ENCODE measurements at places on chromosomes 5 and 9.

- DNase-seq: no peak
These were observed 47.5 kb upstream of the RNF20 start for GRCh38 chr9:101485924-101486692.

- no peak for DNase-seq
These were observed 41.2 kb upstream of the TMEM250 start for GRCh38 chr9:136159851-136160250.

DNA sequence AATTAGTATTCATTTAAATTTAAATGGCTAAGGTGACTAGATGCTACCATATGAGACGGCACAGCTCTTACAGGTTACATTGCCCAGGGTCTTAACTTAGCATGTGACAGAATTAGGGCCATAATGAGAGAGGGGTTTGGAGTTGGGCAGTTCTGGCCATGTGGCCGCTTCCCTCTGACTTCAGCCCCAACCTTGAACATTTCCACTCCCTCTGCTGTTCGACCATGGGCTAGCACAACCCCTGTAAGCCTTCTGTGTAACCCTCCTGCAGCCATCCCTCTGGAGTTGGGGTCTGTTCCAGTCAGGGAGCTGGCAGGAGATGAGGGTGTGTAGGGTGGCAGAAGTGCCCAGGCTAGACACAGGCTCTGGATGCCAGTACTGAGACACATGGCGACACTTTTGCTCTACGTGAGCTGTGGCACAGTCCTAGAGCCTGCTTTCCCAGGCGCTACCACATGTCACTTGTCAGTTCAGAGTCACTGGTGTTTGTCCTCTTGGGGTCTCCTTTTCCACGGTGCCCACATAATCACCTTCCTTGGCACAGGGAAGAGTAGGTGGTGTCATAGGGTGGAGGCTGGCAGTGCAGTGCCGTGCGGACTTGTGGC lies 128.7 kb upstream of the PITX1 start:
- DNase-seq: no peak

- peak; percentile 42 for DNase-seq
These were observed 28.3 kb downstream of the PTPN3 start for GRCh38 chr9:109469646-109470358.
